ENCODE measurements at places on chromosomes 3 and 15.

DNA sequence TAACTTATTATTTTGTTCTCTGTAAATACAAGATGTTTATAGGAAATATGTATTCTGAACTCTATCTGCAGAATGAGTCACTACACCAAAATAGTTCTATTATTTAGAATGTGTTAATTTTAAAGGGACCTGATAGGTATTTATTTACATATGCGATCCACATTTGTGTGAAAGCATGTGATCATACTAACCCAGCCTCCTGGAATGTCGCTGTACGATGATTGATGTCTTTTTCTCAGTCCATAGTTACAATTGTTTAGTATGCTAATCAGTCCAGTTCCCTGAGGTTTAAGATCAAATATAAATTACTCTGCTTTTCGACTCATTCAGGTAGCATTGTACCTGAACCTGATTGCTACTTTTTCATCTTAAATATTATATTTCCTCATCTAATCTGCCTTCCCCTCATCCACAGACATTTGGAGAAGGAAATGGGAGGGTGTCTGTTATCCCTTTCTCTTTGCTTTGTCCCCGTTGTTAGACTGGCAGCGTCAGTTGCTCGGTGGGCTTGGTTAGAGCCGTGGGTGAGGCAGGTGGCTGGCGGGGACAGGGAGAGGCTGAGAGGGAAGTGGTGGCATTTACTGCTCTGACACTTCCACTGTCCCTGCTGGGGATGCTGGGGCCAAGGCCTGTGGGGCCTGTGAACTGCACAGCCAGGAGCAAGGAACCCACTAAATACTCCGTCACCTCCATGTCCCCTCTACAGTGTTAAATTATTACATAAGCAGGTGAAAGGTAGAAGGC lies 27.8 kb upstream of the NR2E3 start:
- no peak for DNase-seq

DNA sequence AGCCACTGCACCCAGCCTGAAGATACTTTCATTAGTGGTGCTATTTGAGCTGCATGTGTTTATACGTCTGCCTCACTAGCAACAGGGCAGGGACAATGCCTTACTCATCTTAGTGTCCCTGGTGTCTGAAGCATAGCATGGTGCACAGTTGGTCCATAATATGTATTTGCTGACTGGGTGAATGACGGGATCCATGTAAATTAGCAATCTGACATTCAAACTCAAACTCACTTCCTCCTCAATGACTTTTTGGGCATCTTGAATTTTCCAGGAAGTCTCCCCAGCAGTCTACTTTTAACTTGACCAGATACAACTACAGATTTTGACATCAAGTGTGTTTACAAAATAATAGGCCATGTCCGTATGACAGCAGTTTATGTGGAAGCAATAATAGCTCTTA lies 3.0 kb upstream of the LDHAL6B start:
- no peak for DNase-seq

GRCh38 chr15:56886363-56886931 lies 32.0 kb upstream of the TCF12 start:
- DNase-seq: no peak

DNA sequence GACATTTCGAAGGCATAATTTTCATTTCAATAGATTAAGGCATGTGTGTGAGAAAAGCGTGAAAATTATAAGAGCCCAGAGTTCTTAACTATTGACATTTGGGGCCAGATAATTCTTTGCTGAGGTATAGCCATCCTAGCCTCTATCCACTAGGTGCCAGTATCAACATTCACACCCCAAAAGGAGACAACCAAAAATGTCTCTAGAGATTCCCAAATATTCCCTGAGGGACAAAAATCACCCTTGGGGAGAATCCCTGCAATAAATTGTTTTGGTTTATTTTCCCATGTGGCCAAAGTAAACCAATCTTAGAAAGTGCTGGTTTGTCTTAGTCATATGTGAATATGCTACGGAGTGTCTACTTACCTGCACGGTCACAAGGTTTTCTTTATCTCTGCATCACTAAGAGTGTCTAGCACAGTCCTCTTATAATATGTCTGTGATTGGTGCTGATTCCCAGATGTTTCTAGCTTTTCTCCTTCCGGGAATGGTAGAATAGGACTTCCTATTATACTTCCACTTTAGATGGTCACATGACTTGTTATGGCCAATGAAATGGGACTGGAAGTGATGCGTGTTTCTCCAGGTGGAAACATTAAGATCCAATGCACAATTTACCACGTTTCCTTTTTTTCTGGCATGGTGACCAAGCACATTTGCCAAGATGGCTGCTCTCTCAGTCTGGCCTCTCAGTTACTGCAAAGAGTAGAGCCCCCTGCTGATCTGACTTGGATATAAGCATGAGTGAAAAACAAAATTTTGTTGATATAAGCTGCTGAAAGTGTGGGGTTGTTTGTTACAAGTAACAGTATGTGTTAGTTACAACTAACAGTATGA lies 8.0 kb upstream of the KBTBD8 start:
- peak; percentile 35 for DNase-seq

DNA sequence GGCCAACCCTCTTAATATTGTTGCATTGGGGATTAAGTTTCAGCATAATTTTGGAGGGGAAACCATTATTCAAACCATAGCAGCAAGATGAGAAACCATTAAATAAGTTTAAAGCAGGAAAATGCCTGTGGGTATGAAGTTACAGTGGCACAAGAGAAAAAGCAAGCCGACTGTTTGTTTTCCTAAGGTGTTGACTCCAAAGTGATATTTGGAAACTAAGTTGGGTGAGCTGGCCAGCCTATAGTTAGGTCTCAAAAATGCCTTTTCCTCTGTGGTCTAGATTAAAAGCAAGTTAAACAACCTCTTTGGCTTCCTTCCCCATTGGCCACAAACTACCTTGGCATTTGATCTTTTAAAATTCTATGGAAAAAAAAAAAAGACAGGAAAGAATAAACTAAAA lies 419.8 kb upstream of the AZI2 start:
- no peak for DNase-seq

GRCh38 chr3:31955581-31955980 lies 25.5 kb downstream of the OSBPL10 start:
- no peak for DNase-seq
